Activated CD8-positive, alpha-beta memory T cell treated with anti-CD3 and anti-CD28 coated beads, Interleukin-2, amount 10 ng/mL, durations not matched to agents 7 days and 5 days (primary cell): ENCODE measurements at places on chromosomes 4 and X.

DNA sequence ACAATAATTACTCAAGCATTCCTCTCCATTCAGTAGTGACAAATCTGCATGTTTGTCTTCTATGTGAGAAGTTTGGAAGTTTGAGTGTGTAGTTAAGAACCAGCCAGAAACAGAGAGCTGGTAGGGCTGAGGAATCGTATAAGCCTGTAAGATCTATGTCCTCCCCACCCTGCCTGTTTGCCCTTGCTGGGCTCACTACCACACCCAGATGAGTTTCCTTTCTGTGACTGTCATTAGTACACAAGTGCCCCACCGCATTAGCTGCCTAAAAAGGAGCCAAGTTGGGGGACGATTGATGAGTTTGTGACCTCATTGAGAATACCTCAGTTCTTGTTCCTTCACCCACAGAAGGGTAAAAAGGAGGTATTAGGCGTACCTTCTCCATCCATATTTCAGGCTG lies 28.3 kb downstream of the DOCK11 start:
- peaks cover 5% of the 10 kb centered on the region for H3K36me3 ChIP-seq
- DNase-seq = peak; percentile 77
- peak overlapping the region; percentile 97 for H3K27ac ChIP-seq
- no peaks in the 10 kb centered on the region for H3K27me3 ChIP-seq
- peak overlapping the region; percentile 64 for H3K4me3 ChIP-seq
- peaks cover 72% of the 10 kb centered on the region for H3K4me1 ChIP-seq

DNA sequence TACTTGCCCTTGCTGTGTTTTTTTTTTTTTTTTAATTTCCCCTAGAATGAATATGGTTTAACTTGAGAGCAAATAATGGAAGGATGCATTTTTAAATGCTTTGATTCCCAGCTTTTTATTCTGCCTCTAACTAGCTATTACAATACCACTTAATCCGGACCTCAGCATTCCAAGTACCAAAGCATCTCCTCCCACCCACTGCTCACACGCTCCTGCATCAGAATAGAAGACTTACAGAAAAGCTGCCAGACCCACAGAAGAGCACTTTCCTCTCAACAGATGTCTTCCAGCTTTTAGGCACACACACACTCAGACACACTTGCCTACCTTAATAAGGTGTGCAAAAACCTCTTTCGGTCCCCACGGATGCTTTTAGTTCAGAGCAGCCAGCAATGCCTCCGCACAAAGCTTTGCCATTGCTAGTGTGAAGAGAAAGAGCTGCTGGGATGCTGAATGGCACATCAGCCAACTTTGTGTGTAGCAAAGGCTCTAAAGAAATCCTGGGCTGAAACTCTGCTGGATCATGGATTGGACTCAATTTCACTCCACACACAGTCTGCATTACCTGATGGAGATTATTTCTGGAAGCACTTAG lies 1056.2 kb downstream of the DMD start:
- no peak overlapping the region for H3K4me3 ChIP-seq
- no peaks in the 10 kb centered on the region for H3K4me1 ChIP-seq
- H3K36me3 ChIP-seq = no peaks in the 10 kb centered on the region
- H3K27ac ChIP-seq = no peak overlapping the region
- H3K27me3 ChIP-seq = no peaks in the 10 kb centered on the region

GRCh38 chr4:88759039-88759894 lies 61.6 kb upstream of the NAP1L5 start:
- H3K27me3 ChIP-seq = no peaks in the 10 kb centered on the region
- H3K36me3 ChIP-seq = no peaks in the 10 kb centered on the region
- no peak overlapping the region for H3K27ac ChIP-seq

DNA sequence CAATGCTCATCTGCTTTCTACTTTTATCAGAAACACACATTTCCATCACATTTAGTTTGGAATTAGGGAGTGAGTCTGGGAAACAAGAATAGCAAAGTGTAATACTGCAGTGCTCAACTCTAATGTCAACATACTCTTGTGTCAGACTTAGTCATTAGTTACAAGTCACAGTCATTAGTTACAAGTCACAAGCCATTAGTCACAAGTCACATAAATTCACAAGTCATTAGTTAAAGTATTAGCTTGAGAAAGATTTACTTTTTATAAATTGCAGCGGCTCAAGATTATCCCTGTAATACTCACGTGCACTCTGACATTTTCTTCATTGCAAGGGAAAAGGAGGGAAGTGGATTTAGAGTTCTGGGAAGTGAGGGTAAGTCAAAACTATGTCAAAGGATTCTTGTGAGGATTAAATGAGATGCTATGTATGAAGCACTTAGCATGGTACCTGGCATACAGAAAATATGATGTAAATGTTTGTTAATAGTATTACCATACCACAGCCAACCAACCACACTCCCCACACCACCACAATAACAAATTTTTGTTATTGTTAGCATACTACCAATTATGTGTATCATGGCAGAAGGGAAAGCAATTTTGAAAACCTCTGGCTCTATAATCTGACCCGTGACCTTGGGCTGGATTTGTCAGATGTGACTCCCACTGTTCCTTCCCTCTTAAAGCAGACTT lies 116.6 kb downstream of the ARHGAP24 start:
- H3K27me3 ChIP-seq = no peaks in the 10 kb centered on the region
- H3K36me3 ChIP-seq = no peaks in the 10 kb centered on the region
- no peak for DNase-seq
- no peaks in the 10 kb centered on the region for H3K4me1 ChIP-seq
- no peak overlapping the region for H3K27ac ChIP-seq

- no peak overlapping the region for H3K4me3 ChIP-seq
- no peaks in the 10 kb centered on the region for H3K36me3 ChIP-seq
- H3K4me1 ChIP-seq = no peaks in the 10 kb centered on the region
Observed at GRCh38 chr4:160523231-160523630, 1420.4 kb downstream of the RAPGEF2 start.

DNA sequence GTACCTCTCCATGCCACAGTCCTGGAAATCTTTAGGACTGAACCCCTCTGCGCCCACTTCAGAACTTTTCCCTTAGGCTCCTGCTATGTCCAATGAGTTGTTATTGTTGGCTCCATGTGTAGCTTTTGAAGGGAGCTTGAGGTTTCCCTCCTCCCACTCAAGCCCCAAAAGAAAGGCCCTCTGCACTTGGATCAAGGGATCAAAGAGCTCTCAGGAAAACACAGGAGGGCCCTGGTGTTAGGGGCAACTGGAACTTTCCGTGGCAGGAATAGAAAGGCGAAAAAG lies 135.0 kb downstream of the RASL11B start:
- no peak overlapping the region for H3K27ac ChIP-seq
- DNase-seq = no peak
- no peak overlapping the region for H3K4me3 ChIP-seq
- no peaks in the 10 kb centered on the region for H3K4me1 ChIP-seq
- H3K27me3 ChIP-seq = no peaks in the 10 kb centered on the region
- no peaks in the 10 kb centered on the region for H3K36me3 ChIP-seq

- no peak overlapping the region for H3K27ac ChIP-seq
- no peaks in the 10 kb centered on the region for H3K4me1 ChIP-seq
Observed at GRCh38 chr4:47704693-47705325, 133.1 kb downstream of the CORIN start.

DNA sequence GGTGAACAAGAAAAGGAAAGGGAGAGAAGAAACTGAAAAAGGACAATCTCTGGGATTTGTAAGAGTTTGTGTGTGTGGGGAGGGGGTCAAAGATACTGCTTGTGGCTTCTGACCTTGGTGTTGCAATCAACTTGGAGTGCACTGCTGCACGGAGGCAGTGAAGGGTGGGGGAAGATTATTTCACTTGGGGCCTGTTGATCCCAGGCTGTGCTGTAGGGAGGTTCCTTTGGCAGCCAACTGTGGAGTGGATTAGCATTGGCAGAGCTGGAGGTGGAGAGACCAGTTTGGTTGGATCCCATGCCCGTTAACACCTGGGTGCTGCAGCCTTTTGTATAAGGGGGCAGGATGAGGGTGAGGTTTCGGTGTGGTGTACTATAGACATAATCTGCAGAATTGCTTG lies 38.2 kb downstream of the AFF1 start:
- no peak overlapping the region for H3K4me3 ChIP-seq
- peaks cover 36% of the 10 kb centered on the region for H3K4me1 ChIP-seq
- DNase-seq = no peak
- H3K36me3 ChIP-seq = peaks cover 2% of the 10 kb centered on the region
- H3K27ac ChIP-seq = no peak overlapping the region
